ENCODE measurements at places on chromosomes 6 and 20.

- no peak for DNase-seq
These were observed 69.6 kb downstream of the HFE start for GRCh38 chr6:26156850-26157250.

DNA sequence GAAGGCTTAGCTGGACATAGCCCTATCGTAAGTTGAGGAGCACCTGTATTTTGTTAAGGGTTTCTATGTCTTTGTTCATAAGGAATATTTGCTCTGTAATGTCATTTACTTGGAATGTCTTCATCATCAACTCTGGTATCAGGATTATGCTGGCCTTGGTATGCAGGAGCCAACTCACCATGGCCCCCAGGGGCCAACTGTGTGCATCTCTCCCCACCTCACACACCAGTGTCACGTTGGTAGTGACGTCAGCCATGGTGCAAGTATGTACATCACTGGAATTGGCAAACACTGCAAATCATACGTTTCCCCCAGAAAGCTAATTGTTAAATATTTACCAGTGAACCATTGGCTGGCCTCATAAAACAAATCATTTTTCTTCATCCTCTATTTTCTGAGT, 70.8 kb downstream of the YTHDF1 start:
- DNase-seq, result no peak

DNA sequence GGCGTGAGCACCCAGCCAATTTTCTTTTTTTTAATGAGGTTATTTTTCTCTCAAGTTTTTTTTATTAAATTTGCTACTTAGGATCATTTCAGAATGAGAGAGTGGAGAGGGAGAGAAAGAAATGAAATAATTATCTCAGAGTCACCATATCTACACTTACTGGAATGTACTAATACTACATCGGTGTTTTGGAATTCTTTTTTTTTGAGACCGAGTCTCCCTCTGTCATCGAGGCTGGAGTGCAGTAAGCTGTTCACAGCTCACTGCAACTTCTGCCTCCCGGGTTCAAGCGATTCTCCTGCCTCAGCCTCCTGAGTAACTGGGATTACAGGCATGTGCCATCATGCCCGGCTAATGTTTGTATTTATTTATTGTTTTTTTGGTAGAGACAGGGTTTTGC, 27.8 kb downstream of the ANKRD6 start:
- DNase-seq, result no peak

GRCh38 chr6:168699631-168700295, 258.8 kb downstream of the SMOC2 start:
- DNase-seq, result no peak

DNA sequence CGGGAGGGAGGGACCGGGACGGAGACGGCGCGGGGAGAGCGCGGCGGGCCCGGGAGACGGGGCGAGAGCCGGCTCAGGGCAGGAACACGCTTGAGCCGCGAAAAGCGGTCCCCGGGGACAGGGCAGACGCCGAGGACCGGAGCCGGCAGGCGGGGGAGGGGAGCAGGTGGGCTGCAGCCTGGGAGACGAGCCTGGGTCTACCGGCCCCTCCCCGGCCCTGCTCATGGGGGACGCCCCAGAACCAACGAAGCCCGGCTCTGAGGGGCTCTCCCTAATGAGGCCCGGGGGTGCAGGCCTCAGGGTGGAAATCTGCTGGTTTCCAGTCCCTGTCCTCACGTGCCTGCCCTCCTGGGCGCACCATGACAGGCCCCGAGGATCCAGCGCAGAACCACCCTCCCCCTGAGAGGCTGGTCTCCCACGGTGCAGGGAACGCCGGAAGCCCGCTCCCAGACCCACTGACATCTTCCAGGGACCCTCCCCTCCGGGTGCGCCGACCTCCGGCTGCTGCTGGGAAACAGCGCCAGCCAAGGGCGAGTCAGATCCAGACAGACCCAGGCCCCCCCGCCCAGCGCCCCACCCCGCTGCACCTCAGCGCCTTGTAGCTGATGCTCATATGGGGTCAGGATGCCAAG, 571 bp upstream of the EEF1A2 start:
- no peak for DNase-seq

- DNase-seq, result no peak
These were observed at the start of gene RGL2 for GRCh38 chr6:33298773-33299236. Gene RGL2, minus strand, starts transcription at chr6:33298942. Its CDS starts 332 bp downstream, at chr6:33298610.

- no peak for DNase-seq
These were observed 3.2 kb upstream of the EEF1A2 start for GRCh38 chr20:63501818-63502670.

GRCh38 chr6:37974943-37975342, 155.4 kb downstream of the ZFAND3 start:
- DNase-seq, result no peak

DNA sequence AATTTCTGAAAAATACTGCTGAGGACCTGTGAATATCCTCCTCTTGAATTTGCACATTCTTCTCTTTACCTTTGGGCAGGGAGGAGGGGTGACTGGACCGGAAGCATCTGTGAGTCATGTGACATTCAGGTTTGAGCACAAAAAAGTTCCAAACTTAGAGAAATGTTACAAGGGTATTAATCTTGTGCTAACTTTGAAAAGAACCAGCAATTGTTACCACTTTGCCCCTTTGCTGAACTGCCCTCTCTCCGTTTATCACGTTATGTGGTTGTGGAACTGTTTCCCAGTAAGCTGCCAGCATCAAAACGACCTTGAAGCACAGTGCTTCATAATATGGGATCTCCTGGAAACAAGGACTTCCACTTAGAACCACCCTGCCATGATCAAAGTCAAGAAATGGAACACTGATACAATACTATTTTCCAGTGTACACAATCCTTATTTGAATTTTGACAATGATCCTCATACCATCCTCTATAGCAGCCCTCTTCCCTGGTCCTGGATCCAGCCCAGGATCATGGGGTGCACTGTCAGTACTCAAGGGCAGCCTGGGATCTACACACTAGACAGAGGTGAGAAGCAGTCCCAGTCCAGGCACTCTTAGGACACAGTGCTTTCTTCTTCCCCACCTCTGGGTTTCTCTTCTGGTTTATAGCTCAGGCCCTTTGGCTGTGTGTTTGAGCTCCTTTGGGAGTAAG, 2.3 kb upstream of the TUBB1 start:
- DNase-seq, result no peak

DNA sequence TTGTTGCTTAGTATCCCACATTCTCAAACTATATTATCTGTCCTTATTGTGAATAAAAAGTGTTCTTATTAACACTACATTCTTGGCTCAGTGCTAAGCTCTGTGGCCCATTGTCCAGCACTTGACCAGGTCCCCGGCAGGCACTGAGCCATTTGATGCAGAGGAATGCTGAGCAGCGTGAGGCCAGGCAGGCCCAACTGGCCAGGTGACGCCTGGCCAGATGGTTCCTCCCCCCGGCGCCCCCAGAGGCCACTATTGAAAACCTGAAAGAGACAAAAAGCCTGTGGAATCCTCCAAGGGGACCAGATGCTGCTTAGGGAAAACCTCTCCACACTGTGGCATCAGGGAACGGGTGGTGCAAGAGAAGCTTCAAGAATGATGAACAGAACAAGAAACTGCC, 597.5 kb upstream of the JAG1 start:
- DNase-seq, result no peak

DNA sequence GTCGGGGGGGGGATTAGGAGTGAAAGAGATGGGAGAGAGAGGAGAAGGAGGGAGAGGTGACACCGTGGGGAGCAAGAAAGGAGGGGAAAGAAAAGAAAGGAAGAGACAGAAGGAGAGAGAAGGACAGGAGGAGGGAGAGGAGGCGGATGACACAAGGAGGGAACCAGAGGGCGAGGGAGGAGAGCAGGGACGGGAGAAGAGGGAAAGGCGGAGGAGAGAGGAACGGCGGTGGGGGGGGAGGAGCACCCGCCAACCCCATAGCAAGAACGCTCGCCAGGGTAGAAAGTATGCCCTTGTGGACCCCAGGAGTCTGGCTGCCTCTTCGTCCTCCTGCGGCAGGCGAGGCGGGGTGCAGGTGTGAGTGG, 4.5 kb upstream of the INSM1 start:
- no peak for DNase-seq

- no peak for DNase-seq
These were observed 8.0 kb downstream of the SLC18B1 start for GRCh38 chr6:132790450-132790849.

GRCh38 chr20:19423900-19424620, 211.6 kb downstream of the SLC24A3 start:
- no peak for DNase-seq

GRCh38 chr20:56802805-56803204, 173.7 kb downstream of the TFAP2C start:
- DNase-seq, result no peak

DNA sequence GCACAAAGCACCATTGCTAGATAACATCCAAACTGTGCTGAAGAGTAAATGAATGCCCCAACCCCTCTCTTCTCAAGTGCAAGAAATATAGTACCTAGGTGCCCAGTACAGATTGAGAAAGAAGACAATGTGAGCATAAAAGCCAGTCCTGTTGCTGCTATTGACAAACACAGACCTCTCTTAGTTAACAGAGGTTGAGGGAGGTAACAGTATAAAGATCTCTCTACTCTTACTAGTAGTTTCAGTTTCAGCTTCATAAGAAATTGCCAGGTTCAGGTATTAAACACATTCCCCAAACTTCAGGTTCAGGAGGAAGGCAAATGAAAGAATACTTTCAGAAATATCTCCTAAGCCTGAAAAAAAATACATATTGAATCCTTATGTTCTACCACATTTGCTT, 31.4 kb downstream of the TBC1D32 start:
- no peak for DNase-seq

GRCh38 chr20:47868236-47868635, 83.0 kb upstream of the SULF2 start:
- no peak for DNase-seq

DNA sequence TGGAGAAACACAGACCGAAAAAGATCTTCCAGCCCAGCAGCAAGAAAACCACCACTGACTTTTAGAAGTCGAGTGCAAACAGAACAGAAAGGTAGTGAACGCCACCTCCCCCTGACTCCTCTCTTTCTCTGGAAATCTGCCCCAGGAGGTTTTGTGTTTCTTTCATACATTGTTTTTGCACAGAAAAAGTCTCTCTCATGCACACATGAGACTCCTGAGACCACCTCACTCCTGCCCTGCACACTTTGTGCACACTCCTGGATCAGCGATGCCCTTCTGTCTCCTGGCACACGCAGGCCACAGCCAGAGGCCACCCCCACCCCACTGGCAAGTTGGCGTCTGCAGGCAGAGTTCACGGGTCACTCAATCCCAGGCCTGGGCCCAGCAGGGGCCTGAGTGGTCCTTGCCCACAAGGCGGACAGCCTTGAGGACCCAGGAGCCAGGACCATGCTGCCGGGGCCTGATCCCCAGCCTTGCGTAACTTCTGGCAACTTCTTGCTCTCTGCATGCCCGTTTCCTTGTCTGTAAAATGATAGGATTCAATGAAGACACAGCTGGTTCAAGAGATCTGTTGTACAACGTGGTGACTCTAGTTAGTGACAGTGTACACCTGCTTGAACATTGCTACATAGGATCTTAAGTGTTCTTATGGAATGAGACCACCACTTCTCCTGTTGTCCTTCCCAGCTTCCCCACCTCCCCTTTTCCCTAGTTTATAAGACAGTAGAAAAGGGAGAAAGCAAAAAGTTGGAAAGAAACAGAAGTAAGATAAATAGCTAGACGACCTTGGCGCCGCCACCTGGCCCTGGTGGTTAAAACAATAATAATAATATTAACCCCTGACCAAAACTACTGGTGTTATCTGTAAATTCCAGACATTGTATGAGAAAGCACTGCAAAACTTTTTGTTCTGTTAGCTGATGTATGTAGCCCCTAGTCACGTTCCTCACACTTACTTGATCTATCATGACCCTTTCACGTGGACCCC, 30.2 kb upstream of the CST7 start:
- DNase-seq, result no peak

- peak; percentile 10 for DNase-seq
These were observed 59.8 kb downstream of the CDK19 start for GRCh38 chr6:110755411-110755834.

- no peak for DNase-seq
These were observed 229.7 kb upstream of the MOCS1 start for GRCh38 chr6:40163924-40164323.

- DNase-seq, result no peak
These were observed 900.1 kb upstream of the SLC35B3 start for GRCh38 chr6:9335431-9335830.

DNA sequence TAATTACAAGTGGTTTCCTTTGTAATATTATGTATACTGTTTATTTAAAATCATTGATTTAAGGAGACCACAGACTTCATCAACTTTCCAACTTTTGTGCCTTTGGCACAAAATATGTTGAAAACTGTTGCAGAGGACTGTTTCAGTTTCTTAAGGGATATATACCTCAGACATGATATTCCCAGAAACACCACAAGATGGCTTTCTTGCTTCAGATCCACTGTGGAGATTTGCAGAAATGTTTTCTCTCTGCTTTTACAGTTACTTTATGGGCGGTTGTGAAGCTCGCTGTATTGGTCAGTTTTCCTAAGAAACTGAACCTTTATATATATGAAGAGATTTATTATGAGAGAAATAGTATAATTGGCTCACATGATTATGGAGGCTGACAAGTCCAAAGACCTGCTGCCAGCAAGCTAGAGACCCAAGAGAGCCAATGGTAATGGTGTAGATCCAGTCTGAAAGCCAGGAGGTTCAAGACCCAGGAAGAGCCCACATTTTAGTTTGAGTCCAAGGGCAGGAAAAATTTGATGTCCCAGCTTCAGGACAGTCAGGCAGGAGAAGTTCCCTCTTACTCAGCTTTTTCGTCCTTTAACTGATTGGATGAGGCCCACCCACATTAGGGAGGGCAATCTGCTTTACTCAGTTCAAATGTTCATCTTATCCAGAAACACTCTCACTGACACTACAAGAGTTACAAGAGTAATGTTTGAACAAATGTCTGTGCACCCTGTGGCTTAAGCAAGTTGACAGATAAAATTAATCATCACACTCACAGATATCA, 12.8 kb downstream of the ME1 start:
- peak; percentile 14 for DNase-seq

- no peak for DNase-seq
These were observed 187.4 kb upstream of the PROKR2 start for GRCh38 chr20:5504061-5504739.

DNA sequence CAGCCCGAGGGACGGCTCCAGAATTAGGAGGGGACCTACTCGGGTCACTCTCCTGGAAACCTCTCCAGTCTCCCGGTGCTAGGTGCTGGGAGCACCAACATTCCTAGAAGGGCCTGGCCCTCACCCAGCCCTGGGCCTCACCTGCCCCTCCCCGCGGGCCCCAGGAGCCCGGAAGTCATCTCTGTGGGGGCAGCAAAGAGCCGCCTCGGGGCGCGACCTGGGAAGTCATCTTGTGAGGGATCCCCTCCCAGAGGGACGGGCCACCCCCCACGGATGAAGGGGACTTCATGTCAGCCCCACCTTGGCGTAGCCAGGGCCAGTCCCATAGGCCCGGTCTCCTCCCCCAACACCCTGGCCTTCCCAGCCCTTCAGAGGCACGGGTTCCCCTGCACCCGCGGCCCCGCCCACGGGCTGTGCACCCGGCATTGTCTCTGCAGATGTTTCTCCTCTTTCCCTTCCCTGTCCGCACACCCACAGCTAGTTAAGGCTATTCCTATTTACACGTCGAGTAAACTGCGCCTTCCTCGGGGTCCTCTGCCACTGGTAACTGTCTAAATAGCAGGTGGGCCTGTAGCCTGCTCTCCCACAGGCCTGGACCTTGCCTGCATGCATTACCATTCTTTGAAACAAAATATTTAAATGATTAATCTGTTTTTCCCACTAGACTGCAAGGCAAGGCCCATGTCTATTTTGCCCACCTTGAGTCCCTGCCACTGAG, 896 bp upstream of the RNASET2 start:
- DNase-seq, result no peak

- DNase-seq, result no peak
These were observed 27.6 kb upstream of the IRF4 start for GRCh38 chr6:363909-364308.

- no peak for DNase-seq
These were observed 27.8 kb downstream of the ASIP start for GRCh38 chr20:34268851-34269636.
